ENCODE measurements at places on chromosomes 4 and X.

GRCh38 chr4:7276515-7276914, 84.2 kb downstream of the SORCS2 start:
- no peak for DNase-seq

- DNase-seq: no peak
Measured at GRCh38 chr4:146520896-146521540, 722 bp downstream of the SLC10A7 start.

DNA sequence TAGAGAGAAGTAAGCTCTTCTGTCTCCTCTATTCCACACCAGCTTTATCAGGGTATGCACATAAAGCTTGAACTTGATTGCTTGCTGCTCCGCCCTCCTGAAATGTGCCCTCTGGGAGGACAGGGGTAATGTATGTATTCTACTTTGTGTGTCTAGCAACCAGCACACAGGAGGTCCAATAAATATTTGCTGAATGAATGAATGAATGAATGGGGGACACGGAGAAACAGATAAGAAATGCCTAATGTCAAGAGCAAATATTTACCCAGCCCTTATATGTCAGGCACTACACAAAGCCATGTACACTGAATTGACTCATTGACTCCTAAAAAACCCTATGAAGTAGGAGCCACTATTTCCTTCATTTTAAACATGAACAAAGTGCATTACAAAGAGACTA, 2.3 kb upstream of the MSL3 start:
- no peak for DNase-seq

- no peak for DNase-seq
Measured at GRCh38 chr4:70277121-70277520, 34.7 kb downstream of the CSN3 start.

- DNase-seq: no peak
Measured at GRCh38 chr4:4502694-4503311, 39.0 kb downstream of the STX18 start.

- DNase-seq: no peak
Measured at GRCh38 chr4:77695774-77696173, 90.2 kb downstream of the CXCL13 start.

GRCh38 chr4:132396636-132397035, 752.5 kb upstream of the PCDH10 start:
- no peak for DNase-seq

DNA sequence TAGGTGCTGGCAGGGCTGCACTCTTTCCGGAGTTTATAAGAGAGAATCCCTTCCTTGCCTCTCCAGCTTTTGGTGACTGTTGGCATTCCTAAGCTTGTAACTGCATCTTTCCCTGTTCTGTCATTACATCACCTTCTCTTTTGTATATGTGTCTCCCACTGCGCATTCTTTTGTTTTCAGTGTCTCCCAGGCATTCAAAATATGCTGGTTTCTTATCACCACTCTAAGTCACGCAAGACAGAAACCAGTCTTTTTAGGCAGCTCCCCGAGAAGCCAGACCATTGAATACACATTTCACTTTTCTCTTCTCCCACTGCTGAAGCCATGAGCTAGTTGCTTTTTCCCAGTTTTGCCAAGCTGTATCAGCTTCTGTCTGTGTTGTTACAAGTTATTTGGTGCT, 71.0 kb downstream of the LAS1L start:
- DNase-seq: no peak

GRCh38 chr4:168800926-168801325, 209.1 kb downstream of the CBR4 start:
- DNase-seq: no peak

DNA sequence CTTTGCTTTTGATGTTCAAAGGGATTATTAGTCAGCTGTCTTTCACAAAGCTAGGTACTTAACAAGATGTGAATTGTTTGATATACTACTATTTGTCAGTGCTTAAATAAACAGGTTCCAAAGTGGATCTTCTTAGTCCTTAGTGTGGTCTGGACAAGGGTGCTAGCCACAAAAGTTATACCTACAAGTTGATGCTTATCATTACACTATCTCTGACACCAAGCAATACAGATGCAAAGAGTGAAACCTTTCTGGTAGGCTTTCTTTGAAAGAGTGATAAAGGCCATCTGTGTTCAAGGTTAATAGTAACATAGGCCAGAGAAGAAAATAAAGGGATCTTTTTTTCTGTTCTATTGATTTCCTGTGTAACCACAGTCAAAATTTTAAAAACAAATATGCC, 12.2 kb upstream of the RBPJ start:
- DNase-seq: no peak

- DNase-seq: no peak
Measured at GRCh38 chr4:100782356-100782755, 264.5 kb upstream of the EMCN start.

DNA sequence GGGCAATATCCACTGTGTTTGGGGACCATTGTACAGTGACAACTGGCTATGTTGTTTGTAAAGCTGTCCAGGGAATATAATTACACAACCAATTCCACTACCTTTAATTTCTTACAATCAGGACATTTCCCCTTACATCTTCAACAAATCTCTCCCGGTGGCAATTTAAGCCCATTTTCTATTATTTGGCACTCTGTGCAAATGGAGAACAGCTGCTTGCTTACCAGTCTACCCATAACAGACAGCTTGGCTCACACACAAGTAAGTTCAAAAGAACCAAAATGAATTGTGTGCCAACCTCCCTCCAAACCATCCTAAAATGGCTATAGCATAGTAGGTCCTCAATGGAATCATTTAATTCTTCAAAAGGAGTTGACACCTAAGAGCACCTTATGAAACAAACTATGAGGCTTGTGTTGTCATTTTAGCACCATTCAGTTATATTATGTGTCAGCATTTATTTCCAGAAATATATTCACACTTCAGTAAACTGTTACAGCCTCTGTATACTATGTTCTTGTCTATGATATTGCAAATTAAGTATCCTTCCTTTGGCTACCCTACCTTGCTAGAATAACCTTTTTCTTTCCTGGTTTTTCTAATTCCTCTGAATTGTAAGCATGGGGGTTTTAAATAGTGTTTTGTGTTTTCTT, 18.4 kb downstream of the GABRA4 start:
- DNase-seq: no peak

DNA sequence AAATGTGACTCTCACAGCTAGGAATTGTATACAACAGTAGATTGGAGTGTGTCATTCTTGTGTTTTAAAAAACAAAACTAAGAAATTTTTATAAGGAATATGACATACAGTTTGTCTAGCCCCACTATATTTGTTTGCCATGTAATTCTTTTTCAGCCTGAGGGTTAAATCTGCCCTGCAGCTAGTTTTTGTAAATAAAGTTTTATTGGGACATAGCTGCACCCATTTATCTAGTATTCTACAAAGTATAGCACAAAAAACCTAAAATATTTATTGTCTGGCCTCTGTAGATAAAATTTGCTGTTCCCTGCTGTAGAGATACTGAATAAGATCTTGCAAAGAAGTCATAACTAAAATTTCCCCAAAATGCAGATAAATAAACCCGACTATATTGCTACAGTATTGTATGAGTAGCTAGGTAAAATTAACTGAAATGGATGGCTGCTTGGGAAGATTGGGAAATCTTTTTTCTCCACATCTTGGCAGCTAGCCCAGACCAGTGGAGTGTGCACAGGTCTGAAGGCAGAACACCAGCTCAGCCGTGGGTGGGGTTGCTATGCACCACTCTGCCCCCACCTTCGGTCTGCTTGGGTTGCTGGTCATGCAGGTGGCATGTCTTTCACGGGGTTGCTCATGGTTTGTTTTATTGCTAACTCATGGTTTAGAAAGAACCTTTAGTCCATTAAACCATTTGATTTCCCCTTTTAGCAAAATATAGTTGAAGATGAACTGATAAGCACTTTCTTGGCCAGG, 127.9 kb downstream of the KLHL8 start:
- no peak for DNase-seq

GRCh38 chrX:66833426-66833825, 194.5 kb upstream of the EDA2R start:
- DNase-seq: no peak

GRCh38 chr4:188198982-188199792, 59.9 kb downstream of the TRIML1 start:
- DNase-seq: no peak

- DNase-seq: no peak
Measured at GRCh38 chrX:104935581-104935980, 284.9 kb downstream of the TEX13A start.

DNA sequence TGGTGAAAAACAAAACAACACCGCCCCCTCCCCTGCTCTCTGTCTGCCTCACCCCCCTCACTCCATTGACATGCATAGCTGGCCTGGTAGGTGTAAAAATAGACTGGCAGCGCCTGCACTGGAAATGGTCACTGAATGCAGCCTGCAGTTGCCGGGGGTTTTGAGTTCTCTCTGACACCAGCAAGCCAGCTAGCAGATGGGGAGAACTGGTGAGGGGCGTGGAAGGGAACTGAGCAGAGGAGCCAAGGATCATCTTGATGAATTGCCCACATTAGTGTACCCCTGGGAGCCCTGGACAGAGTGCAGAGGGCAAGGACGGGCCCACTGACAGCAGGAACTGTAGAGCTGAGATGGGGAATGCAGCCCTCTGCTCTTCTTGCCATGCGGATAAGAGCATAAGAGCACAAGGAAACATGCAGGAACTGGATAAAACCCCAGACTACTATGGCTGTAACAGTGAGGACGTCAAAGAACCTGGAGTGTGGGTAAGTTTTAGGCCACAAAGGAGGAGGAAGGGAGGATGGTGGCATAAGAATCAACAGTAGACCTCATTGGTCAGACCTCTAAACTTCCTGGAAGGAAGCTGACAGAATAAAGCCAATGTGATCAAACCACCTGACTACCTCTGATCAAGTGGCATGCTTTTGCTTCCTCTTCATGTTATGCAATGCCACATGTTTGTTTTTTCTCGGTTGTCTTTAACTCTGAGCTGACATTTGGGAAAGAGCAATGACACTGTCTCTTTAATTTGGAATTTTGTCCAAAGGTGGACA, 96.3 kb downstream of the ANK2 start:
- no peak for DNase-seq

- DNase-seq: no peak
Measured at GRCh38 chrX:114798907-114799306, 215.0 kb downstream of the HTR2C start.

DNA sequence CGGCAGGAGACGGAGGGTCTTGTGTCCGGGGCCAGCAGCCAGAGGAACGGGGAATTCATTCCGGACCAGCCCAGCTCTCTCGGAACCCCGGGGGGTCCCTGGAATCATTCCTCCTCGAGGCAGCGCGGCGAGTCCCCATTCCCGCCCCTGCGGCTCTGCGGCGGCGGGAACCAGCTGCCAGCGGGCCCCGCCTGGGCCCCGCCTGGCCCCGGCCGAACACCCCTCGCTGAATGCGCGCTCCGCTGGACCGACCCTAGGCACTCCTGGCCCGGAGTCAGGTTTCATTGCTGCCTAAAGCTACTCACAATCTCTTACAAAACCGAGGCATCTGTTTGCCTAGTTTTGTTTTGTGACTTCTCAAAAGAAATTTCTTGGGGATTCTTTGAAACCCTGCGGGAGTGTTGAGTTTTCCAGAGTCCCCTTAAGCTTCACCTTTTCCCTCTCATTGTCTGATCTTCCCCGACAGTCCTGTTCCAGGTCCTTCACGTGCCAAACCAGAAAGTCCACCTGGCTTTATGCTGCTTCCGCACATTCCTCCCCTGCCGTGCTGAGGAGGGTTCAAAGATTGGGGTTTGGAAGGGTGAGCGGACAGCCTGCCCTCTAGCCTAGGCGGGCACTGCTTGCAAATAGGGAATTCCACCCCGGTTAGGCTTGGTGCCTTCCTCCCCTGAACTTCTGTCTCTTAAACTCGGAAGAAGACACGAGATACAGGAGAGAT, 789 bp downstream of the ARHGAP10 start:
- no peak for DNase-seq

DNA sequence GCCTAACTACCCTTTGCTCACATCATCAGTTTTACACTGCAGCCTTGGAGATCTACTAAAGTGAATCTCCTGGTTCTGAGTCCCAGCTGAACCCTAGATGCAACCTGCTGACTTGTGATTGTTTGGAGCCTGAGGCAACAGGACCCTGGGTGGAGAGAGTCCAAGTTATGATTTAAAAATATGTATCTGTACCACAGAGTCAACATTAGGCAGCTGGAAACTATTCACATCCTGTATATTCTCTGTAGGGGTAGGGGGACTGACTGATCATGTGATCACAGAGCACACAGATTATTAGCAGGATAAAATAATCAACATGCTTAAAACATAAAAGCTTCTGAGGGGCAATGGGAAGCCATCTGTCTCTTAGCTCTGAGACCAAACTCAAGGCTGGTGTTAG, 52.1 kb downstream of the CT47B1 start:
- DNase-seq: no peak

GRCh38 chr4:176793060-176793605, 411 bp upstream of the VEGFC start:
- no peak for DNase-seq

DNA sequence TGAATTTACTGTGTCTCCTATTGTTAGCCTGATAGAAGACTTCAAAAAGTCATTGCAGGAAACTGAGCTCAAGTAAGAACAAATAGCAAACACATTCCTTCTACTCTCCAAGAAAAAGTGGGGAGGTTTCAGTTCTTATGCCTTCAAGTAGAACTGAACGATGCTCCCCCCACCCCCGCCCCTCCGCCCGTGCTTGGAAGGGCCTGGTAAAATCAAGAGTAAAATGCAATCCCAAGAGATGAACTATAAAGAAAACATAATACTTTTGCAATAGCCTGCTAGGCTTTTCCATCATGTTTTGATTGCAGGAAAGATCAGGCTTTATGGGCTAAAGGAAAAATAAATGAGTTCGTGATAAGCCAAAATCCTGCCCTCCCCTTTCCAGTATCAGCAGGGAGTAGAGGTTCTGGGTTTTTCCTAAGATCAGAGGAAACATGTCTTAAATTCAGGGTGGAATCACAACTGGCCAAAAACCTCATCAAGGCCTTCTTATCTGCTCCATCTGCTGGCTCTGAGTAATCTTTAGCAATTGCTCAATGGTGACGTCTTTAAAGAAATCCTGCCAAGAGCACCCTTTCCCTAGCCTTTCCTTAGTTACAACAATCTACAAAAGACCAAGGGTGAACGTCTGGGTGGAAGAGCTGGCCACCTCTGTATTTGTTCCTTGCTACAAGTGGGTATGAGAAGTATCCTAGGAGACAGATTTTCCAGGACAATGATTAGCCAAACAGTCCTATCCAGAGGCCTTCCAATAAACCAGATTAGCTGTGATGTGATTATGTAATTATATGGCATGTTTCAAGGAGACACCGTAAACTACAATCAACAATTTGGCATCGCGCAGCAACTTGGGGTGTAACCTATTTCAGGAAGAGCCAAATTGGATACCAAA, 66.3 kb upstream of the FAM9C start:
- no peak for DNase-seq

GRCh38 chrX:79259073-79259689, 108.0 kb downstream of the ITM2A start:
- DNase-seq: peak; percentile 30

DNA sequence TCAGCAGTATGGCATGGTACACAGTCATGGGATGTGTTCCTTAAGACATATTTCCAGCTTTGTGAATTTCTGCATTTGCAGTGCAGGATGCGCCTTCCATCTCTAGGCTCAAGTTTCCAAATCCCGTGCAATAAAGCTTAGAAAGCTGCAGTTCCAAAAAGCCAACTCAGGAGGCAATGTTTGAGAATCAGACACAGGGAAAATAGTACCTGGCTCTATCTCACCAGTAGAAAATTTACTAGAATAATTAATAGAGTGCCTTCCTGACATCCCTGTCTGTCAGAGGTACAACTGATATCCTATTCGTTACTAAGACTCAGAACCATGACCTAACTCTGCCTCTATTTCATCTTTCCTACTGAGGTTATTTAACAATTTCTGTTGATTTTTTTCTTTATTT, 1333.0 kb downstream of the PCDH19 start:
- DNase-seq: no peak
